Stimulated activated CD8-positive, alpha-beta memory T cell treated with anti-CD3 and anti-CD28 coated beads, Interleukin-4, amount 100 ng/mL, for 4 hours (primary cell): ENCODE measurements at places on chromosomes 12 and 14.

GRCh38 chr14:51168215-51168613 is 71.8 kb upstream of the TMX1 start:
- no peak for DNase-seq

- DNase-seq: no peak
These were observed 291.1 kb upstream of the TBX3 start for GRCh38 chr12:114974826-114975639.

DNA sequence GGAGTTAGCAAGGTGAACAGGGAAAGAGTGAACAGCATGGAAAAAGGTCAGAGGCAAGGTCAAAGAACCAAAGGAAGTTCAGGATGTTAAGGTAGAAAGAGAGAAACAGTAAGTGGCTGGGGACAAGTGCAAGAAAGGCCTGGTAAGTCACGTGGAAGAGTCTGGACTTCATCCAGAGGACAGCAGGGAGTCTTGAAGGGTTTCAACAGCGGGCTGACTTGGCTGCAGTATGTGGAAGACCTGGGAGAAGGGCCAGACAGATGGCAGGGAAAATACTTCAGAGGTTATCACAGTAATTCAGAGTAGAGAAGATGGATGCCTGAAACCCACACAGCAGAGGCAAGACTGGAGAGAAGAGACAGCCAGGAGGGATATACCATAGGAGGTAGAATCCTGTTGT is 34.0 kb downstream of the CIT start:
- DNase-seq: no peak

DNA sequence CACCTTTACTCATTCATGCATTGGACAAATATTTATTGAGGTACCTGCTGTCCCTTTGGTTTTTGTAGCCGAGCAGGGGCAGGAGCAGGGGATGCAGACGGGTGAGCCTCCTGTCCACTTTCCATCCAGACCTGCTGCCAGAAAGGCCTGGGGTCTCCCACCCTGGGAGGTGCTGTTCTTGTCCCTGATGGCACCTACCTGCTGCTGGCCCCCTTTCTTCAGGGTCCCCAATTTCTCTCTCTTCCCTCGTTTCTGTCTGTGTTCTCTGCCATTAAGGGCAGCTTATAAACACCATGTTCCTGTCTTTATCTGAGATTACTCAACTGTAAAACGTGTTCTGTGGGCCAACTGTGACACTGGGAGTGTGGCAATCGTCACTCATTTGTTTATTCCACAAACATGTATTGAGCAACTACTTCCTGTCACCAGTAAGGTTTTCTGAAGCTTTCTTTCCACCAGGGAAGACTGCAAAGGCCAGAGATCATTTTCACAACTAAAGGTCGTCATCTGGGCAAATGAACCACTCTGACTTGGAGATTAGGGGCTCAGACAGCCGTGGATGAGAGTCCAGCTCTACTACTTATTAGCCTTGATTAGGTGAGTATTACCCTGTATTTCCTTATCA is at the start of gene HAL:
Gene HAL (minus strand): TSS at position 311 of the 625 bp plus-strand sequence. CDS start 434 bp downstream, outside the sequence.
- no peak for DNase-seq

- no peak for DNase-seq
These were observed at the start of gene SH2B3 for GRCh38 chr12:111405859-111406473. SH2B3 (plus strand) TSS chr12:111405923; CDS start chr12:111418146, 12,223 bp downstream.

DNA sequence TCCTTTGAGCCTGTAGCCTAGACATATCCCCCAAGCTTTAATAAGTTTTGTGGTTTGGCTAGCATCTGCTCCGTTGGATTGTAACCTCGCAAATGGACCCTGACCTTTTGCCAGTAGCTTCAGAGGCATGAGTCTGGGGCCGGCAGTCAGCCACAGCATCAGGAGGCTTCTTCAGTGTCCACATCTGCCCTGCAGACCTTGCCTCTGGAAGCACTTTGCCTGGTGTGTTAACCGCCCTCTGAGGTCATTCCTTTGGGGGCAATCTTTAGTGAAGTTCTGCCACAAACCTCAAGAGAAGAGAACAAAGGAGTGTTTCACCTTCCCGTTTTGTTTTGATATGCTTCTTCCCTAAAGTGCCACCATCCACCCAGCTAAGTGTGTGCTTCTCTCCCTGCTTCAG is 71.4 kb downstream of the GNS start:
- no peak for DNase-seq
